ENCODE measurements at places on chromosomes 3 and 15. TPM values are rescaled to one million over a fixed set of nuclear protein-coding genes. Genes with fewer than 3 reads are reported as not detected.

The ISLR gene
- 30.6 TPM for total RNA-seq

The NSUN3 gene
- 8.1 TPM for total RNA-seq

The ATP13A5 gene
- not detected for total RNA-seq

The SHQ1 gene
- total RNA-seq = 22.9 TPM

The SSUH2 gene
- 1.9 TPM for total RNA-seq

The TGM4 gene
- not detected for total RNA-seq

The C2CD4A gene
- 0.60 TPM for total RNA-seq

Data from omental fat pad (tissue), 4 donors.